Fibroblast of skin of abdomen (primary cell): ENCODE measurements at places on chromosomes 3 and 15.
A peak's percentile ranks its signal among the peaks of the same experiment; 100 is the strongest.

- peak; percentile 94 for DNase-seq
These were observed 123.4 kb upstream of the MEF2A start for GRCh38 chr15:99442252-99442897.

- DNase-seq = no peak
These were observed 341.3 kb downstream of the TBL1XR1 start for GRCh38 chr3:176855901-176856486.

GRCh38 chr3:79497447-79498111, 270.2 kb downstream of the ROBO1 start:
- DNase-seq = peak; percentile 21

DNA sequence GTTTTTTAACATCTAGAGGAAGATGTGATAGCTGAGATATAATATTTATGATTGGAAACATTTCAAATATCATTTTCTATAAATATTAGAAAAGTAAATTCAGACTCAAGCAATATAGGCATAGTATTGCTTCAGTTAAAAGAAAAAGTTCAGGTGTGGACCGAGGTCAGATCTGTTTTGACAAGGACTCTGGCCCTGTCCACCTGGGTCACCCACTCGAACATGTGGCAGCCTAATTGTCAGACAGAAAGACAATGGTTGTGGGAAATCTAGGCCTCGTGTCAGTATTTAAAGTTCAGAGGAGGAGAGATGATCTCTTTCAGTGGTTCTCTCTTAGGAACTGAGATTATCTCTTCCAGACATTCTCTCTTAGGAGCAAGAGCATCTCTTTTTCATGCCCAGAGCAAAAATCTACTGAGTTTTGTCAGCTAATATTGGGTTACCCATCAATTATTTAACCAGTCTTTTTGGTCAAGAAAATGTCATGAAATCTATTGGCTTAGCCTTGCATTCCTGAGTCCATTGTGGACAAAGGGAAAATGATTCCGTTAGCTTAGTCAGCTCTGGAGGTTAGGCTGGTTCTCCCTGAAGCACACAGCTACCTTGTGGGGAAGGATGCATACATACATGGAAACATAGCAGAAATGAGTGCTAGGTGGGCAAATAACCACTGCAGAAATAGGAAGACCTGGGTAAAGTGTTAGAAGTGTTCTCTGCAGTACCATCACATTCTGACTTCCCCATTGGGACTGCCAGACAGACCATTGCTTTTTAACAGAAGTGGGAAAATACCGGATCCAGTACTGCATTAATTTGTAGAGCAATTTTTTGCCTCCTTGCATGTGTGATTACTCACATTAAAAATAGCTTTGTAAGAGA, 343.3 kb downstream of the GRM7 start:
- DNase-seq = no peak

DNA sequence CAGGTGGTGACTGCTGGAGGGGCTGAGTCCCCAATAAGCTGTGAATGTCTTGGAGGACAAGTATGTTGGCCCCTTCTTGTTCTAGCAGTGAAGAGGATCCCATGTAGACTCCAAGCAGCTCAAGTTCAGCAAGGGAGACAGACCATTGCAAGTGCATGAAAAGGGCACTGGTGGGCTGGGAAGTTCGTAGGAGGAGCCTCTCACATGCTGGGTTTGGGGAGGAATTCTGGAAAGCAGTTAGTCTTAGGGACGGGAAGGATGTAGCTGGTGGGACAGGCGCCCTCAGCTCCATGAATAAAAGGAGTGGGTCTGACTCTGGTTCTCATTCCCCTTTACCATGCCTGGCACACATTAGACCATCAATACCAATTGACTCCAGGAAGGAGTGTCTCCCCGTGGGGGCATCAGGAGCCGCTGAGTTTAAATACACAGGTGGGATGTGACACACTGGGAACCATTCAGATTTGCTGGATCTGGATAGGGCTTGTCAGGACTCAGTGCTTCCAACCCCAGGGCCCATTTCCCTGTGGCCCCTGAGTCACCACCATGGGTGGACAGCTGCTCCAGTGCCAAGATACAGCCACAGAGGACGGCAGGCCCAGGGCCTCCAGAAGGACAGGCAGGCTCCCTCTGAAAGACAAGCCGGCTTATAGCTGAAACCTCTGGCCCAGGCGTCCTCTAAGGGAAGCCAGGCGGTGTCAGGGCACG, 552 bp upstream of the XYLB start:
- DNase-seq = no peak
